ENCODE measurements at places on chromosomes 5 and 9. TPM values are rescaled to one million over a fixed set of nuclear protein-coding genes. Genes with fewer than 3 reads are reported as not detected.

DNA sequence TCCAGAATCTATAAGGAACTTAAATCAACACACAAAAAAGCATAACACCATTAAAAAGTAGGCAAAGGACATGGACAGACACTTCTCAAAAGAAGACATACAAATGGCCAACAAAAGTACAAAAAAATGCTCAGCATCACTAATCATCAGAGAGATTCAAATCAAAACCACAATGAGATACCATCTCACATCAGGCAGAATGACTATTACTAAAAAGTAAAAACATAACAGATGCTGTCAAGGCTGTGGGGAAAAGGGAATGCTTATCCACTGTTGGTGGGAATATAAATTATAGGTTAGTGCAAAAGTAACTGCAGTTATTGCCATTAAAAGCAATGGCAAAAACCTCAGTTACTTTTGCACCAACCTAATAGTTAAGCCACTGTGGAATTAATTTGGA lies 32.2 kb upstream of the SPATA31D4 start:
- H3K27me3 ChIP-seq: no peaks in the 10 kb centered on the region
- no peak overlapping the region for H3K27ac ChIP-seq
- DNase-seq: no peak

- DNase-seq: no peak
- no peaks in the 10 kb centered on the region for H3K4me1 ChIP-seq
- H3K36me3 ChIP-seq: no peaks in the 10 kb centered on the region
Observed at GRCh38 chr5:115329475-115329874, 33.0 kb upstream of the CCDC112 start.

GRCh38 chr5:19488786-19489185 lies 499.2 kb downstream of the CDH18 start:
- H3K4me3 ChIP-seq: no peak overlapping the region
- H3K36me3 ChIP-seq: no peaks in the 10 kb centered on the region
- H3K27ac ChIP-seq: no peak overlapping the region
- H3K4me1 ChIP-seq: no peaks in the 10 kb centered on the region
- no peak for DNase-seq

DNA sequence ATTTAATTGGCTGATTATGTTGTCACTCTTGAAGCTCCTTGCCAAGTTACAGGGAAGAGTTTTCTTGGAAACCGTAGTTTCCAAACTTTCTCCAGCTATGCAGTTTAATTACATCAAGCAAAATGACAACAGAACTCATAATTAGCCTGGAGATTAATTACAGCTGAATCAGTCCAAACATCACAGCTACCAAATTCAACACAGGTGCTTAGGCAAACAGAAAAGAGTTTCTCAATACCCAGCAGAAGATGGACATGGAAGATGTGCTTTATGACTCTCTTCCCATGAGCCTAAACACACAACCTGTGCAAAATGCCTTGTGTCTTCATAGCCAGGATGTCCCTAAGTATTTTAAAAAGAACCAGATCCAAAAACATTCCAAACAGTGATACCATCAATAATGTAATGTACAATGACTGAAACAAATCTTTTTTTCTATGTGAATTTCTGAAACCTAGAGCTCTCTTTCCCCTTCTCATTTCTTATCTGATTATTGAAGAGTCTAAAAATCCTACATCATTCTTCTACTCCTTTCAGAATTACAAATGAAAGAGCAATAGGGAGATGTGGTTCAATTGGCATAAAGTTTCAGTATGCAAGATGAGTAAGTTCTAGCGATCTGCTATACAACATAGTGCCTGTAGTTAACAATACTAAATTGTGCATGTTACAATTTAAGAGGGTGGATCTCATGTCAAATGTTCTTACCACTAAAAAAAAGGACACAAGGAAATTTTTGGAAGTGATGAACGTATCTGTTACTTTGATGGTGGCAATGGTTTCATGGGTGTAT lies 124.3 kb downstream of the RASEF start:
- no peak for DNase-seq
- no peak overlapping the region for H3K27ac ChIP-seq
- H3K4me3 ChIP-seq: no peak overlapping the region
- H3K4me1 ChIP-seq: no peaks in the 10 kb centered on the region
- H3K36me3 ChIP-seq: no peaks in the 10 kb centered on the region

DNA sequence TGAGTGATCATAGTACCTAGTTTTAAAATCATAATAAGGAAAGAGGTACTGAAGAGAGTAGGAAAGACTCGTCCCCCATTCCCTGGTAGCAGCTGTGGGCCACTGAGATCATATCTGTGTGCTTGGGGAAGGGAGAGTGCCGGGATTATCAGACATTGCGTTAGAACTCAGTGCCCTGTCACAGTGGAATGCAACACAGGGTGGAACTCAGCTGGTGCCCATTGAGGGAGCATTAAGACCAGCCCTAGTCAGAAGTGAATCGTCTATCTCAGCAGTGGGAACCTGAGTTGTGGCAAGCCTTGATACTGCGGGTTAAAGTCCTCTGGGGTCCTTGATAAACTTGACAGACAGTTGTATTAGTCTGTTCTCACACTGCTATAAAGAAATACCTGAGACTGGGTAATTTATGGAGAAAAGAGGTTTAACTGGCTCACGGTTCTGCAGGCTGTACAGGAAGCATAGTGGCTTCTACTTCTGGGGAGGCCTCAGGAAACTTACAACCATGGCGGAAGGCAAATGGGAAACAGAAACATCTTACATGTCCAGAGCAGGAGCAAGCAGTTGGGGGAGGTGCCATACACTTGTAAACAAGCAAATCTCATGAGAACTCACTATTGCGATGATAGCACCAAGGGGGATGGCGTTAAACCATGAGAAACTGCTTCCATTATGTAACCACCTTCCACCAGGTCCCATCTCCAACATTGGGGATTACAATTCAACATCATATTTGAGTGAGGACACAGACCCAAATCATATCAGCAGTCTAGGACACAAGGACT lies 33.1 kb downstream of the NDUFAF2 start:
- H3K36me3 ChIP-seq: no peaks in the 10 kb centered on the region
- H3K27ac ChIP-seq: no peak overlapping the region
- no peak overlapping the region for H3K4me3 ChIP-seq
- no peak for DNase-seq
- H3K4me1 ChIP-seq: no peaks in the 10 kb centered on the region

DNA sequence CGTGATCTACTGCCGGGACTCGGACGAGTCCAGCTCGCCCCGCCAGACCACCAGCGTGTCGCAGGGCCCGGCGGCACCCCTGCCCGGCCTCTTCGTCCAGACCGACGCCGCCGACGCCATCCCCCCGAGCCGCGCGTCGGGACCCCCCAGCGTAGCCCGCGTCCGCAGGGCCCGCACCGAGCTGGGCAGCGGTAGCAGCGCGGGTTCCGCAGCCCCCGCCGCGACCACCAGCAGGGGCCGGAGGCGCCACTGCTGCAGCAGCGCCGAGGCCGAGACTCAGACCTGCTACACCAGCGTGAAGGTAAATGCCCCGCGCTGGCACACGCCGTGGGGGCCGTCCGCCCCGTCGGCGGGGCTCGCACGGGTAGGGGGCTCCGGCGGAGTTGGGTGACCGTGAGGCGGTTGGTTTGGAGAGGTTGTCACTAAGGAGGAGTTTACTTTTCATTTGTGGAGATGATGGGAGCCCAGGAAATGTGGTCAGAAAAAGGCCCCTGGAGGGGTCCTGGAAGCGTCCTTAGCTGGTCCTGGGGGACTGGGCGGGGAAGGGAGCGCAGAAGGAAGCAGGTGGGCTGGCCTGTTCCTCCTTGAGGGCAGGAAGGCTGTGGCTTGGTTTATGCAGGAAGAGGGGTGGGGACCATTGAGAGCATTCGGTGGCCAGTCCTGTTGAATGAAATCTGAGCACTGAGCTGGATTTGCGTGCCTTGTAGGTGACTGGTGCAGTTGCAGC lies 647 bp downstream of the PDE8B start:
- no peak for DNase-seq
- H3K4me1 ChIP-seq: no peaks in the 10 kb centered on the region
- H3K36me3 ChIP-seq: no peaks in the 10 kb centered on the region

DNA sequence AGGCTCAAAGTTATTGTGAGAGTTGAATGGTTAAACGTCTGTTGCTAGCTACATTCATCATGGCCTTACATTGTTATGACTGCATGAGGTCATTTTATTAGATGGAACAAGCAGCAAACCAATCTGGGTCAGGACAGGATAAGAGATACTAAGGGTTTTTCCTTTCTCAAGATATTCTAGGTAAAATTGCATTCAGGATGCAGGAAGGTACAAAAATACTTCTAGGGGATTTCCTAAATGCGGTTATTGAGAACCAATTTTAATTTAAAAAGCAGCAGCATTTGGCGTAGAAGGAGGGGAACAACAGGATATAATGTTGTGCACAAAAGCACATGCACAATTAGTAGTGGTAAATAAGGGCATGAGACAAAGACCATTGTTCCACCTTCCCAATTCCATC lies 39.2 kb upstream of the LURAP1L start:
- H3K4me3 ChIP-seq: no peak overlapping the region
- H3K27me3 ChIP-seq: no peaks in the 10 kb centered on the region
- H3K36me3 ChIP-seq: no peaks in the 10 kb centered on the region
- no peaks in the 10 kb centered on the region for H3K4me1 ChIP-seq
- no peak overlapping the region for H3K27ac ChIP-seq

DNA sequence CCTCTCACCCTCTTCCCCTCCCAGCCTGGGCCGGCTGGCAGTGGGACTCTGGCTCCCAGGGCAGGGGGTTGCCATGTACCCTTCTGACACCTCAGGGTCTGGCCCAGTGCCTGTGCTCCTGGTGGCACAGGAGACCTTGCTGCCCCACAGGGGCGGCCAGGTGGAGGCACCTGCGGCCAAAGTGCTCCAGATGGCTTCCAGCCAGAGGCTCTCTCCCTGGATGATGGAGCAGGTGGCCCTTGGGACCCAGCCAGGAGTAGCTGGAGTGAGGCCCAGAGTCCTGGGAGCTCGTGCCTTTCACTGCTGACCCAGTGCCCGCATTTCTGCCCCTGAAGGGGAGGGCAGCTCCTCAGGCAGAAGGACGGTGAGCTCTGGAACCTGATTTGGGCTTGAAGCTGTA lies 87.3 kb downstream of the NTNG2 start:
- H3K27me3 ChIP-seq: no peaks in the 10 kb centered on the region
- no peak overlapping the region for H3K4me3 ChIP-seq
- no peaks in the 10 kb centered on the region for H3K36me3 ChIP-seq
- no peaks in the 10 kb centered on the region for H3K4me1 ChIP-seq
- no peak overlapping the region for H3K27ac ChIP-seq

DNA sequence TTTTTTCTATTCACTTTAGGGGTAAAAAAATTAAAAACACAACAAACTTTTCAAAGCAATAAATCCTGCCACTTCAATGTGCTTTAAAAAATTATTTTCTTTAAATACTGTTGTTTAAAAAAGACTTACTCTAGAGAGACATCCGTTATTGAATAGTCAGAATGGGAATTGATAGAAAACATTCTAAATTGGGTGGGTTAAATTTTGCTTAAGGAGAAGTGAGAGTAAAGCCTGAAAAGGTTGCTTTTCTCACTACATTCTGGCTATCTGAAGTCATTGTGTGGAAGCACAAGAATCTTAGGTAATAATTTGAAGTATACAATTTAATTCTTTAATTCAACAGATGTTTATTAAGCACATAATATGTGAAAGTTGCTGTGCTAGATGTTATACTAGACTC lies 509.3 kb downstream of the NR2F1-AS1 start:
- DNase-seq: no peak
- no peak overlapping the region for H3K4me3 ChIP-seq
- no peaks in the 10 kb centered on the region for H3K4me1 ChIP-seq
- no peak overlapping the region for H3K27ac ChIP-seq
- no peaks in the 10 kb centered on the region for H3K36me3 ChIP-seq
- H3K27me3 ChIP-seq: no peaks in the 10 kb centered on the region

DNA sequence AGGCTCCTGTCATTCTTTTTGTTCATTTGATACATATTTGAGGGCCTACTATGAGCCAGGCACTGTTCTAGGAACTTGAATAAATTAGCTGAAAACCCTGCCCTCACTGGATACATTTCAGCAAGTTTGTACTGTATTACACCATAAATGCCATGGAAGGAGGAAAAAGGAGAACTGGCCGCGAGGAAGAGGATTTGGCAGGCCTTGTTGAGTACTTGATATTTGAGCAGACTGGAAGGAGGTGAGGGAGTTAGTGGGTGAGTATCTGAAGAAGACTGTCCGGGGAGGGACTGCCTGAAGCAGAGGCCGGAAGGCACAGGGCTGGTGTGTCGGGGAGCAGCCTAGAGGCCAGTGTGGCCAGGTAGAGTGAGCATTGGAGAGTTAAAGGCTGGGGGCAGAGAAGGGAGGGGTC lies 4.5 kb downstream of the SNX30 start:
- no peaks in the 10 kb centered on the region for H3K36me3 ChIP-seq
- no peak for DNase-seq
- no peak overlapping the region for H3K27ac ChIP-seq
- H3K4me3 ChIP-seq: no peak overlapping the region
- no peaks in the 10 kb centered on the region for H3K27me3 ChIP-seq

DNA sequence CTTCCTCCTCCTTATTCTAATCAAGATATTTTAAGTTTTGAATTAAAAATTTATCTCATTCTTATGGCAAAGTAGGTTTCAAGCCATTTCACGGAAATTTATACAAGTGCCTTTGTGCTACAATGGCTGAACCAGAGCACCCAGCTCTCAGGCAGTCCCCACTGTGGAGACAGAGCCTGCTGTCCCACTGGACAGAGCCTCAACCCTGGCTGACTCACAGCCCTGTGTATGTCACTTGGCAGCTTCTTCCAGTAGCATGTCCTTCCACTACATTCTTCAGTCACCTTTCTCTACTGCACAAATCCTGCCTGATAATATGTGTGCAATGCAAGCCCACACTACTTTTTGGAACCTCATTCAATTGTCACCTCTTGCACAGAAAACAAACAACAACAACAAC lies 253.1 kb downstream of the PDE4D start:
- no peak for DNase-seq
- no peak overlapping the region for H3K4me3 ChIP-seq
- H3K4me1 ChIP-seq: no peaks in the 10 kb centered on the region

- H3K4me1 ChIP-seq: no peaks in the 10 kb centered on the region
Observed at GRCh38 chr5:34822956-34823715, 15.8 kb upstream of the TTC23L start.

GRCh38 chr9:92164490-92164889 lies 49.3 kb upstream of the SPTLC1 start:
- DNase-seq: no peak
- no peak overlapping the region for H3K4me3 ChIP-seq
- H3K27me3 ChIP-seq: no peaks in the 10 kb centered on the region
- no peaks in the 10 kb centered on the region for H3K4me1 ChIP-seq
- H3K27ac ChIP-seq: no peak overlapping the region
- H3K36me3 ChIP-seq: no peaks in the 10 kb centered on the region

- H3K36me3 ChIP-seq: no peaks in the 10 kb centered on the region
- no peak overlapping the region for H3K27ac ChIP-seq
- no peak overlapping the region for H3K4me3 ChIP-seq
- no peak for DNase-seq
- H3K4me1 ChIP-seq: no peaks in the 10 kb centered on the region
Observed at GRCh38 chr5:157801-158200, 33.5 kb upstream of the LRRC14B start.

GRCh38 chr9:86116425-86116824 lies 17.1 kb upstream of the GOLM1 start:
- no peaks in the 10 kb centered on the region for H3K4me1 ChIP-seq
- DNase-seq: no peak
- H3K27ac ChIP-seq: no peak overlapping the region
- H3K4me3 ChIP-seq: no peak overlapping the region
- no peaks in the 10 kb centered on the region for H3K27me3 ChIP-seq

- no peak overlapping the region for H3K4me3 ChIP-seq
- peaks cover 8% of the 10 kb centered on the region for H3K27me3 ChIP-seq
- H3K36me3 ChIP-seq: no peaks in the 10 kb centered on the region
- H3K27ac ChIP-seq: no peak overlapping the region
Observed at GRCh38 chr9:91040371-91041215, 239.0 kb downstream of the SYK start.

TMEM215 gene
- not detected for total RNA-seq

C5orf34 gene
- total RNA-seq: 9.0 TPM

SPINK13 gene
- not detected for total RNA-seq

NR6A1 gene
- 3.0 TPM for total RNA-seq
